ENCODE measurements at places on chromosomes 5 and 9.
A peak's percentile ranks its signal among the peaks of the same experiment; 100 is the strongest.

- DNase-seq, result peak; percentile 32
These were observed 2002.2 kb upstream of the ACO1 start for GRCh38 chr9:30382271-30382670.

- DNase-seq, result no peak
These were observed 12.1 kb downstream of the TMEM245 start for GRCh38 chr9:109107402-109108240.

GRCh38 chr9:19456426-19456825 is 47.6 kb downstream of the ACER2 start:
- peak; percentile 34 for DNase-seq

GRCh38 chr9:80188579-80188978 is 616.8 kb downstream of the TLE4 start:
- no peak for DNase-seq

- DNase-seq, result no peak
These were observed 182.3 kb downstream of the ELAVL2 start for GRCh38 chr9:23643656-23644258.
